ENCODE measurements at places on chromosomes 6 and 20.

DNA sequence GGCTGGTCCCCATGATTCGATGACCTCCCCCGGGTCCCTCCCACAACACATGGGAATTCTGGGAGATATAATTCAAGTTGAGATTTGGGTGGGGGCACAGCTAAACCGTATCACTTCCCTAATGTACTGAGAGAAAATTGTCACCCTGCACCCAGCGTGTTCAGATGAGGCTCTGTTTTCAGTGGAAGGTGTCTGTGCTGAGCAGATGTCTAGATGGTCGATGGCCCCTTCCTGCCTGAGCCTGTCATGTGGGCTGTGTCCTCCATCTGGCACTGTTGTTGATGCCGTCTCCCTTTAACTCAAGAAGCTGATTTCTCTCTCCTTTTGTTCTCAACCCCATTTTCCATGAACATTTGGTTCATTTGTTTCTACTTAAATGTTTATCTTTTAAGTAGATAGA lies 37.0 kb downstream of the TMEM181 start:
- DNase-seq = no peak

DNA sequence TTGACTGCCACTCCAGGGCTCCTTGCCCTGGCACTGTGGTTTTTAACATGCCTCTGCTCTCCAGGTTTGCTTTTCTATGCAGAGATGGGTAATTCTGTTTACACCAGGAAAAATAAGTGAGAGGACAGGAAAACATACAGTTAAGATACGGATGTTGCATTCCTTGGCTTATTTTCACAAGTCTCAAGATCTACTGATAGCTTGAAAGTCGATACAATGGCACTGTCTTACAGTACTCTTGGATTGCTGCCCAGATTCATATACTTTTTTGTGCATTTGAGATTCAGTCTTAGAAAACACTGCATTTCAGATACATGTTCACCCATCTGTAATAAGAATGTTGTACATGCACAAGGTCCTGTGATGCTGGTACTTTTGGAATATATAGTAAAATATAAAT lies 159.6 kb upstream of the FLRT3 start:
- no peak for DNase-seq

DNA sequence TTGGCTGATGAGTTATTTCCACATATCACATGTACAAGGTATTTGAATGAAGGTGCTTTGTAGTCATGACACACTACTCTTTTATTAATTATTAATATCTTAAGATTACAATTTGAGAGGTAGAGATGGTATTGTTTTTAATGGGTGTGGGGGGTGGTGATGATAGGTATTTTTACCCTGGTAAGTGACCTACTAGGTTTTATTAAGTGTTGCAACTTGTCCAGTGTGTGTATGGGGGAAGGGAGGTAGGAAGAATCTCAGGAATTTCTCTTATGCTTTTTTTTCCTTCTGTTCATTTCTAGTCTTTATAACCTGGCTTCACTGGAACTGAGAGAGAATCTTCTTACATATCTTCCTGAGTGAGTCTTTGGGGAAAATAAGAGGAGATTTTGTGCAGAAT lies 101.4 kb downstream of the LRRC1 start:
- DNase-seq = no peak

GRCh38 chr20:45456632-45457031 lies 12.9 kb upstream of the WFDC2 start:
- DNase-seq = peak; percentile 44

GRCh38 chr6:135141728-135142127 lies 39.4 kb upstream of the MYB start:
- DNase-seq = no peak

GRCh38 chr6:112701201-112701600 lies 354.1 kb downstream of the RFPL4B start:
- no peak for DNase-seq

Data from CD4-positive, alpha-beta T cell (primary cell).